ENCODE measurements at places on chromosomes 2 and 18. TPM values are rescaled to one million over a fixed set of nuclear protein-coding genes. Genes with fewer than 3 reads are reported as not detected.

The CNOT11 gene
- 63.4 TPM for total RNA-seq

The PTRHD1 gene
- total RNA-seq: 53.5 TPM

The DES gene
- total RNA-seq: not detected

The POTEC gene
- total RNA-seq: not detected

The MYO7B gene
- 1.3 TPM for total RNA-seq

The COL4A4 gene
- total RNA-seq: 0.10 TPM

The NEU2 gene
- 0.24 TPM for total RNA-seq

All from HT1080 (cell line).